ENCODE measurements at places on chromosomes 11 and 22. TPM values are rescaled to one million over a fixed set of nuclear protein-coding genes. Genes with fewer than 3 reads are reported as not detected.

DNA sequence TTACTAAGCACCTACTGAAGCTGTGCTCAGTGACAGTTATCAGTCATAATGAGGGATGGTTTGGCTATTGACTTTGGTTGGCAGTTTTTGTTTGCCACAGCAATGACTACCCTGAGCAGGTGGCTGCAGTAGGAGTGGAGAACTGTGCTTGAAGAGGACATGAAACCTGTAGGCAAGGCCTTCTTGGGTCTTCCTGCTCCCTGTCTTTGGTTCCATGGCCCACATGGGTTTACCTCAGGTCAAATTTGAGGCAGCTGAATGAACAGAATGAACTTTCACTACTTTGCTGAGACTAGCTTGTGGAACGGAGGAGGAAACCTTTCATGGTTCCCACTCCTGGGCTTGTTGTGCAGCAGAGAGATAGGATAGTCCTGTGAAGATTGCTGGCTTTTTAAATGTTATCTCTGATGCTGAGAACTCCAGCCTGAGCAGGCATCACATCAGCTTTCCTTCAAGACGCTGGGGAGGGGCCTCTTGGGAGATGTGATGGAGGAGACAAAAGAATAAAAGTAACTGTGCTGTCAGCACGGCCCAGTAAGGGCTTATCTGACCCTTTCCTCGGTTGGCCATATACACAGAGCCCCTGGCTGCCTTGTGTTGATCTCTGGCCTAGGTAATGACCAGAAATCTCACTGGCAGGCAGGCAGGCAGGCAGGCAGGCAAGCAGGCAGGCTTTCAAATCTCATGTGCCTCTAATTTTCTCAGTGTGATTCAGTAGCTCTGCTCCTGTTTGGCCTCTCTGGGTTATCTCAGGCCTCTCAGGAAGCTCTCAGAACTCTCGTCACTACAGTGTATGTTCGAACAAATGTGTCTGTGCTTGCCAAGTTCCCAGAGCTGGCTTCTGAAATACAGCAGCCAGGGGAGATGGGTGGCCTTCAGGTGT lies 12.0 kb downstream of the STIM1 start:
- no peak for DNase-seq

GRIK4 gene
- total RNA-seq: 3.3 TPM

DNA sequence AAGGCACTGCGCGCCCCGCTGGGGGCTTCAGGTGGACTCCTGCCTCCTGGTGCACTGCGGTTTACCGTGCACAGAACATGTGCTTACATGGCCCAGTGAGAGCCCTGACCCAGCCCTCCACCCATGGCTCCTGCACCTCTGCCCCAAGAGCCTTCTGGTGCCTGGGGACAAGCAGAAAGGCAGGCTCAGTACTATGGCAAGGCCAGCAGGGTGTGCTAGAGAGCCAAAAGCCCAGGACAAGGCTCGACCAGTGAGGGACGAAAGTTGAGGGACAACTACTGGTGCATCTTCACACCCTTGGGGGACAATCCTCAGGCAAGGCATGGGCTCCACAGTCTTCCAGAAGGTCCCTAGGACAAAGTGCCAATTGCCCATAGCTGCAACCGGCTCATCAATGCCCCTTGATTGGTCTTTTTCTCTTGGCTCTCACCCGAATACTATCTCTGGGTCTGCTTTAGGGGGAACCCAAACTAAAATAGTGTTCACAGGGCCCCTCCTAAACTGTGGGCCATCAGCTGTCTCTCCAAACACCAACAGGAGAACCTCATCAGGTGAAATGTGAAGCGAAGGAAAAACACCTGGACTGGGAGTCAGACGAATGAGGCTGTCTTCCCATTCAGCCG lies 13.5 kb downstream of the PGA5 start:
- DNase-seq: peak; percentile 78

DNA sequence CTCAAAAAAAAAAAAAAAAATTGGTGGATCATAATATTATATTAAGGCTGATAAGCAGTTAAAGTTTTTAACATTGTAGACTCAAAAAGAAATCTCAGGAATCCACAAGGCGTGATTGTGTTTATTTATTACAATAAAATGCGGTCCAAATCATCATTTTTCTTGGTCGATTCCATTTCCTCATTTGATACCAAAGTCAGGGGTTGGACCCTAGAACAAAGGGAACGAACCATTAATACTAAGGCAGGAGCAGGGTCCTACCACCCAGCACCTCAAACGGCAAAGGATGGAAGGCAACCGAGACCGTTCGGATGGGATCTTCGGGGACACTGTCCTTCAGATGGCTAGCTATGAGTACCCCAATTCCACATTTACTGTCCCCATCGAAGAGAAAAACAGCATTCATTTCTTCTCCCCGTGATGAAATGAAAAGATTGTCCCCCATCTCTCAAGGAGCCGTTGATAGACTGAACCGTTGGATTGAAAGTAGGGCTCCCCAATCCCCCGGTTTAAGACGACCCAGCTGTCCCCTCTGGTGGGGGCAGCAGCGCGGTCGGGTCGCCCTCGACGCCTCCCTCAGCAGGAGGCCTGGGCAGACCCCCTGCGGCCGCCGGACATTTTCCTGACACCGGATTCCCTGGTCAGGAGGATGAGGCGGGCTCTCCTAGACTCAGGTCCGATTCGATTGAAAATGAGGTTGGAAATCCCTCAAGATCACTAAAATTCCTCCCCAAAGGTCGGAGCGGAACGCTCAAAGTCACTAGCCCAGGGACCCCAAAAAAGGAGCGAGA lies 607 bp downstream of the DMC1 start:
- DNase-seq: no peak

PAMR1 gene
- 2.0 TPM for total RNA-seq

Measured in frontal cortex (tissue), 4 donors.